ENCODE measurements at places on chromosomes 1 and 21.

- DNase-seq, result no peak
Observed at GRCh38 chr1:154325583-154326545, 539 bp downstream of the ATP8B2 start.

GRCh38 chr1:221742555-221743415 lies 896 bp upstream of the DUSP10 start:
- peak; percentile 44 for DNase-seq

- DNase-seq, result no peak
Observed at GRCh38 chr1:9890224-9890731, 19.8 kb downstream of the CTNNBIP1 start.

- no peak for DNase-seq
Observed at GRCh38 chr1:181141431-181141910, 53.0 kb downstream of the IER5 start.

GRCh38 chr1:32954168-32954567 lies 10.4 kb downstream of the RNF19B start:
- no peak for DNase-seq

DNA sequence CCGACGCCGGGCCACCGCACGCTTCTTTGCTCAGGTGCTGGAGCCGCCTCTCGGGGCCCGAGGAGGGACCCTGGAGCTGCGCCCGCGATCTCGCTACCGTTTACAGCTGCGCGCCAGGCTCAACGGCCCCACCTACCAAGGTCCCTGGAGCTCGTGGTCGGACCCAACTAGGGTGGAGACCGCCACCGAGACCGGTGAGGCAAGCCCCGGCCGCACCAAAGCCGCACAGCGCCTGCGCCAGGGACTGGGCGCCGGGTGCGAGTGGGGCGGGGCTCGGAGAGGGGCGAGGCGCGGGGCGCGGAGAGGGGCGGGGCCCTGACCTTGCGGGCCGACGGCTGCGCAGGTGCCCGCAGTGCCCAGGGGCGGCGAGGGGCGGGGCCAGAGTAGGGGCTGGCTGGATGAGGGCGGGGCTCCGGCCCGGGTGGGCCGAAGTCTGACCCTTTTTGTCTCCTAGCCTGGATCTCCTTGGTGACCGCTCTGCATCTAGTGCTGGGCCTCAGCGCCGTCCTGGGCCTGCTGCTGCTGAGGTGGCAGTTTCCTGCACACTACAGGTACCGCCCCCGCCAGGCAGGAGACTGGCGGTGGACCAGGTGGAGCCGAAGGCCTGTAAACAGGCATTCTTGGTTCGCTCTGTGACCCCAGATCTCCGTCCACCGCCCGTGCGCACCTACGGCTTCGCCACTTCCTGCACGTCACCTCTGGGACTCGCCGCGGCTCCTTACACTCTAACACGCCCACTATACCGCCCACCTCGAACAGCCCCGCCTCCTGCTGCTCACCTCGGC lies 9.8 kb upstream of the CDC20 start:
- DNase-seq, result peak; percentile 21

DNA sequence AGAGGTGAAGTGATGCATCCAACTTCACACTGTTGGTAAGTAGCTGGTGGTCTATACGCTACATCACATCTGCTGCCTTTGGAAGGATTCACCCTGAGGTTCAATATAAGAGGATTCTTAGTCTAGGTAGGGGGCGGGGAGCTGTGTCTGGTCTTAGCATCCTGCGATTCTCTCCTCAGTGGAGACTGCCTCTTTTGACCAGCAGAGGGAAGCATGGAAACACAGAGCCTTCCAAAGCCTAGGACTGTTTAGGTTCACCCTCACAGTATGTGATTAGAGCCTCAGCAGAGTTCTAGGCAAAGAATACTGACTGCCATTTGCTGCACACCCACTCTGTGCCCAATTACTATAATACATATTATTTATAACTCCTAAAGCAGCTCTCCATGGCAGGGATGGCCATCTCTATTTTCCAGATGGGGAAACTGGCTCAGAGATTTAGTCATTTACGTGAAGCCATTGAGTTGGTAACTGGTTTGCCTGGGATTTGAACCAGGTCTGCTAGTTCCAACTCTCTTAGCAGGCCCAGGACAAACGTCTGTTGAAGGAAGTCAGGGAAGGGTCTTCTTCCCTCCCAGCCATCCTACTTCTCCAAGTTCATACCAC lies 28.9 kb upstream of the EFCAB14 start:
- DNase-seq, result no peak

GRCh38 chr21:39533545-39534380 lies 79.0 kb upstream of the B3GALT5 start:
- no peak for DNase-seq

DNA sequence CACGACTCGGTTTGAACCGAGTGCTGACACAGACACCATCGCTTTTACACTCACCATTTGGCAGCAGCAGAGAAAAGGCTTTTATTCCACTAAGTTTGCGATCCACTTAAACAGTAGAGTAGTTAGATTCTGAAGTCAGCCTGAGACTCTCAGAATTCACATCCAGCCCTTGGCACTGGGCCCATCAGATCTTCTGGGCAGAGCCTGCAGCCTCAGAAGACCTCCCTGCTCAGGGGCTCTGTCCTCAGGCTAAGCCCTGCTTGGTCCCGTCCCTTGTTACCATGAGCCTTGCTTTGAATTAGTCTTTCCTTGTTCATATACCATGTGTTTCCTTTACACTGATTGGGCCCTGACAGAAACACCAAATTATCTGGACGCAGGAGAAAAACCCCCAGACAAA lies 41.4 kb upstream of the AJAP1 start:
- DNase-seq, result no peak

GRCh38 chr1:19476450-19477190 lies 8.7 kb downstream of the CAPZB start:
- no peak for DNase-seq

- no peak for DNase-seq
Observed at GRCh38 chr21:27515676-27516075, 548.8 kb upstream of the ADAMTS5 start.

GRCh38 chr1:202952818-202953217 lies 5.3 kb downstream of the ADIPOR1 start:
- no peak for DNase-seq

Measured in esophagus squamous epithelium (tissue), 5 donors.